Stimulated activated CD4-positive, alpha-beta T cell treated with anti-CD3 and anti-CD28 coated beads, Interleukin-1b, Interleukin-23, amount 100 ng/mL, for 4 hours (primary cell): ENCODE measurements at places on chromosomes 11 and 22.
A peak's percentile ranks its signal among the peaks of the same experiment; 100 is the strongest.

DNA sequence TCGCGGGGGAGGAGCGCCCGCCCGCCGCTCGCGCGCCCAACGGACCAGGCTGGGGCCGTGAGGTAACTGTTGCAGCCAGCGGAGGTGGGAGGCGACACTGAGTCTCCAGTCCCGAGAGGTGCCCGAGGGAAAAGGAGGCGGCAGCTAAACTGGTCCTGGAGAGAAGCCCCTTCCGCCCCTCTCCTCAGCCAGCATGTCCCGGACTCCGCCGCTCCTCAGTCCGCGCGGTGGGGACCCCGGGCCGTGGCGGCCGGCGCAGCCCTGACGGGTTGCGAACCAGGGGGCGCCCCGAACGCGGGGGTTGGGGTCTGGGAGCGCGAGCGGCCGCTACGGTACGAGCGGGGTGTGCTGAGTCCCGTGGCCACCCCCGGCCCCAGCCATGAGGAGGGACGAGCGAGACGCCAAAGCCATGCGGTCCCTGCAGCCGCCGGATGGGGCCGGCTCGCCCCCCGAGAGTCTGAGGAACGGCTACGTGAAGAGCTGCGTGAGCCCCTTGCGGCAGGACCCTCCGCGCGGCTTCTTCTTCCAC is at the start of gene PDE3B:
Gene PDE3B (plus strand): TSS at position 108 of the 529 bp plus-strand sequence. CDS start 272 bp downstream, at position 380.
- DNase-seq = peak; percentile 52

GRCh38 chr11:66071381-66071801 is 1.3 kb downstream of the PACS1 start:
- no peak for DNase-seq

- no peak for DNase-seq
Measured at GRCh38 chr11:118623269-118623655, 15.8 kb downstream of the PHLDB1 start.

DNA sequence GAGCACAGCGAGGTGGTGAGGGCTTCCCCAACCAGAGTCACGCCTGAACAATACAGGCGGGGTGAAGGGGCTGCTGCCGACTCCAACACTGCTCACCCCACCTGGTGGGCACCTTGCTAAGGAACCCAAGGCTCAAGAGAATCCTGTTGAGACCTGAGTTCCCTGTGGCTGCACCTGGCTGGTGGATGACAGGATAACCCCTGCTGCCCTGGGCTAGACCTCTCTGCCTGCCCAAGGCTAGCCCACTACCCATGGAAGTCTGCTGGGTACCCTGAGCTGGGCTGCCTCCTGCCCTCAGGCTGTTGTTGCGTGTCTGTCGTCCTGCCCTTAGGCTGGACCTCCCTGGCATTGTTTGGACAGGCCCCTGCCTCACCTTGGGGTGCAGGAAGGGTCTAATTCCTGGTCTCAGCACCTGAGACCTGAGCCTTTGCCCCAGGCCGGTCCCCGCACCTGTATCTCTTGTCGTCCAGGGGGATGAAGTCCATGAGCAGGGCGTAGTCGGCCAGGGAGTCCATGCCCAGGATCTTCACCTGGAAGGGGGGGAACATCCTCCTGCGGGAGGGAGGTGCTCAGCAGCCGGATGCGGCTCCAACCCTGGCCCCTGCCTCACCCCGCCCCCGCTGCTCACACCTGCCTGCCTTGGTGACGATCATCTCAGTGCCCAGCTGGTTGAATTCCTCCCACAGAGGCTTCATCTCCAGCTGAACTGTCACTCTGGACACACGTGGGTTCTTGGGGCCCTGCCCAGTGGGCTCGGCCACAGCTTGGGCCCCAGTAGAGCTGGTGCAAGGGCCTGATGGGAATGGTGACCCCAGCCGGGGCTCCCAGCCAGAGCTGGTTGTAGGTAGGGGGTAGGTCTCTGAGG is 4.9 kb upstream of the NUDT8 start:
- no peak for DNase-seq

DNA sequence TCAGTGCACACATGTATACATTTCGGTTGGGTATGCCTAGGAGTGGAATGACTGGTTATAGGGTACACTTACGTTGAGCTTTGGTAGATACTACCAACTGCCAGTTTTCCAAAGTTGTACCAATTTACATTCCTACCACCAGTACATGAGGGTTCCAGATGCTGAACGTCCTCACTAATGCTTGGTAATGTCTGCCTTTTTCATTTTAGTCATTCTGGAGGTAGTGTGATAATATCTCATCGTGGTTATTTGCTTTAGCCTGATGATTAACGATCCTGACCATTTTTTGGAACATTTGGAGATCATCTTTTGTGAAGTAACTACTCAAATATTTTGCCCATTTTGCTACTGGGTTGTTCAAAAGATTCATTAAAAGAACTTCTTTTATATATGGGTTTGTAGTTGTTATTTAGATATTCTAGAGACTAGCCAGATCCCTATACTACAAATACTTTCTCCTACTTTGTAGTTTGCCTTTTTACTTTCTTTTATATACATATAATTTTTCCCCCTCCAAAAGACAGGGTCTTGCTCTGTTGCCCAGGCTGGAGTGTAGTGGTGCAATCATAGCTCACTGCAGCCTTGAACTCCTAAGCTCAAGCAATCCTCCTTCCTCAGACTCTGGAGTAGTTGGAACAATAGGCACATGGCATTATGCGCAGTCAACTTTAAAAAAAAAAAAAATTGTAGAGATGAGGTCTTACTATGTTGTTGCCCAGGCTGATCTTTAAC is 62.1 kb downstream of the RBFOX2 start:
- DNase-seq = no peak

- no peak for DNase-seq
Measured at GRCh38 chr11:128741511-128741910, 47.6 kb downstream of the FLI1 start.

GRCh38 chr11:123062892-123063825 is 1.2 kb upstream of the HSPA8 start:
- no peak for DNase-seq

DNA sequence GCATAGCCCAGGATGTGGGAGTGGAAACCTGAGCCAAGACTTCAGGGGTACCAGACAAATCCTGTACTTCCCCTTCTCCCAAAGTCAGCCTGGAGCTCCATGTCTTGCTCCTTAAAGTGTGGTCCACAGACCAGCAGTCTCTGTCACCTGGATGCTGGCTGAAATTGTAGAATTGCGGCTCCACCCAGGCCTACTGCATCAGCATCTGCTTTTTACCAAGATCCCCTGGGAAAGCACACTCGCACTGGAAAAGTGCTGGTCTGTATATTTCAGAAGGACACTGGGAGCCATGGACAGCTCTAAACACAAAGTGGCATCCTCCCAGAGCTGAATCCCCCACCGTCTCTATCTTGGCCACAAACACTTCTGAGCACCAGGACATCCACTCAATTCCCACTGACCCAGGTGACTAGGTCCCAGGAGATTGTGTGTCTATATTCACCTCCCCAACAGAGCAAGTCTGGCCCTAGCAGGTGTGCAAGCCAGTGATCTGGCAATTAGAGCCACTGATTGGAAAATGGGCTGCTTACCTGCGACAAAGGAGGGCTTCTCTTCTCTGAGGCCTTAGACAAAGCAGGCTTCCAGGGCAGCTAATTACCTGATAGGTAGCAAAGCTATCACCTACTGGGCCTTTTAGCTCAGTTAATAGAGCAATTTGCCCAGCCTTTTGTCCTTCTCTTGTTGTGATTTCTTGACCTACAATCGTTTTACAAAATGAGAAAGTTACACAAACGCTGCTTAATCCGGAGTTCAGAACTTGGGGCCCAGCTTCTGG is 443.3 kb downstream of the MN1 start:
- DNase-seq = no peak

GRCh38 chr22:32265882-32266767 is 11.0 kb upstream of the SLC5A4 start:
- peak; percentile 65 for DNase-seq

DNA sequence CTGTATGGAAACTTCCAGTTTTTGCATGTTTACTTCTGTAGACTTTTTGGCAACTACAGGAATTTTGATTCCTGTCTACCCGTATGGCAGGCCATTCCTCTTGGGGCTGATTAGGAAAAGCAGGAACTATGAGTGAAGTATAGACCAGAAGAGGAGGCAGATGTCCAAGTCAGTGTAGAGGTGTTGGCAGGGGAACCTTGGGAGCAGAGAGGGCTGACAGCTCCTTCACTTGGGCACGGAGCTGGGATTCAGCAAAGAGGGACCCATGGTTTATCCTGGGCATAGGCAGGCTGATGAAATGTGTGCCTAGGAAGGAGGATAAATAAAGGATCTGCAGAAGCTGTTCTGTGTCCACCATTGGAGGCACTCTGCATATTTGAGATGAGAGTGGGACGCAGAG is 33.1 kb downstream of the TREH start:
- no peak for DNase-seq

DNA sequence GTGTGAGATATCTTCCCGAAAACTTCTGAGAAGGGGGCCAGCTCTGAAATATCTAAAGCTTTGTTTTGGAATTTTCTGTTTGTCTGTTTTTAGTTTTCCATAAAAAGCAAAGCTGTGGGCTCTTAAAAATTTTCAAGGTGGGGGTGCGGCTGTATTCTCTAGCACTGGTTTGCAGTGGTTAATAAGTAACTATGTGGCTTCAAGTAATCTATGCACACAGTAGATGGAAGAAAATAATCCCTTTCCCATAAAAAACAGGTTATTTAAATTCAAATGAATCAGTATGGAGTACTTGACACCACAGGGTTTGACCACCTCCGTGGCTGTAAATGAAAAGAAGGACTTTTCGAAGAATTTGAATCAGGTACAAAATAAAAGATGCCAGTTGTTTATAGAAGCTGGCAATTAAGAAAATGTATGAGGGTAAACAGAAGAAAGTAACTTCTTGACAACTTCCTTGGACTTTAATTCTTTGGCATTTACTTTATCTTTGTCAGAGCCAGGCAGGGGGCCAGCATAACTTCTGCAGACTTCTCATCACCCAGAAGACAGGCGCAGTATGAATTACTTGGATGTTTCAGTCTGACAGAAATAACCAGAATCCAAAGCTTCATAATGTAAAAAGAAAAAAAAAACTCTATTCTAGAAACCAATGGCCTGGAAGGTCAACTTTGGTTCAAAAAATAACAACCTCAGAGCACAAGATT is 981.0 kb downstream of the DLG2 start:
- no peak for DNase-seq

GRCh38 chr11:8772571-8773519 is 90.3 kb downstream of the RPL27A start:
- no peak for DNase-seq
